ENCODE measurements at places on chromosomes 2 and 18. TPM values are rescaled to one million over a fixed set of nuclear protein-coding genes. Genes with fewer than 3 reads are reported as not detected.

DNA sequence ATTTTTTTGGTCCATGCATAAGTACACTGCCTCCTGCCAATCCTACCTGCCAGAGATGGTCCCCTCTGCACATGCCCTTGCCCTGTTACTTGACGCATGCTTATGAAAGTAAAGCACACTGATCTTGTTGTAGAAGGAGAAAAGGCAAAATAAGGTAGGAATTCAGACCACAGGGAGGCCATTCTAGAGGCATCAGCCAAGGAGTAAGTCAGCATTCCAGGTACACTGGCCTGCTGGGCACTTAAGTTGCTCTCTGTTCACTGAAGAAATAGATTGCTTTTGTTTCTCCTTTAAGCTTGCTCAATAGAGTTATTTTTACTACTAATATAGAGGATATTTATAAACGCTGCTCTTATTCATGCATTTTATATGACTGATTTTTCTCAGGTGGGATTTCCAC is 604.4 kb downstream of the TDRD15 start:
- DNase-seq, result no peak
- no peak overlapping the region for H3K4me3 ChIP-seq
- H3K36me3 ChIP-seq, result no peaks in the 10 kb centered on the region
- no peaks in the 10 kb centered on the region for H3K27me3 ChIP-seq
- no peaks in the 10 kb centered on the region for H3K4me1 ChIP-seq

DNA sequence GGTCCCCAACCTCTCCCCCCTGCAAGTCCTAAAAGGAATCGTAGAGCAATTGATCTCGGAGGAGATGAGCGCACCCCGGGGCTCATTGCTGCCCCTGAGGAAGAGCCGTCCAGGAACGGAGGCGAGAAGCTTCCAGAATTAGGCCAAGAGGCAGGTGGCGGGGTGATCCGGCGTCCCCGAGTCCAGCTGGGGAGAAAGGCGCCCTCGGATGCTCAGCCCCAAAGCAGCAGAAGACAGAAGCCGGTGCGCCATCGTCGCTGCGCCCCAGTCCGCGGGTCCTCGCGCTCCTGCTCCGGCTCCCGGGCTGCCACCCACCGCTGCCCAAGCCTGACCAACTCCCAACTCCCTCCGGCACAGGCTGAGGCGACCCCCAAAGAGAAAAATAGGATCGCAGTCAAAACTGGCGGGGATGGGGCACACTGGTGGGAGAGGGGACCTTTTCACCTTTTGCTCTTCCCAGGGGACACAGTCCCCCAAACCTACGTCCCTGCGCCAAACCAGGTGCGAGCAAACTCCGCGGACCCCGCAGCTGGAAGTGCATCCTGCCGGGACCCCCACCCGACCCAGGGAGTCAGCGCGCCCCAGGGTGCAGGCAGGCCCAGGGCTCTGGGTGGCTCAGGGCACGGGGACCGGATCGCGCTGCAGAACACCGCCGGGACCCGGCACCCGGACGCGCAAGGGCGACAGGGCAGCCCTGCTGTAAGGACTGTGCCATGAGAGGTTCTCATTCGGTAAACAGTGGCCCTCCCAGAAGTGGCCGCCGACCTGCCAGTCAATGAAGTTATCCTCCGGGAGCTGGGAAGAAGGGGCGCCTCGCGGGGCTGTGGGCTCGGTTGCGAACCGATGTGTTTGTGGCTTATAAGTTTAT is 8.4 kb upstream of the MEIS1 start:
- DNase-seq, result no peak
- H3K4me1 ChIP-seq, result no peaks in the 10 kb centered on the region
- no peak overlapping the region for H3K4me3 ChIP-seq
- H3K36me3 ChIP-seq, result no peaks in the 10 kb centered on the region
- peaks cover 44% of the 10 kb centered on the region for H3K27me3 ChIP-seq
- H3K27ac ChIP-seq, result no peak overlapping the region

Gene TAF1B
- total RNA-seq, result 32.6 TPM

DNA sequence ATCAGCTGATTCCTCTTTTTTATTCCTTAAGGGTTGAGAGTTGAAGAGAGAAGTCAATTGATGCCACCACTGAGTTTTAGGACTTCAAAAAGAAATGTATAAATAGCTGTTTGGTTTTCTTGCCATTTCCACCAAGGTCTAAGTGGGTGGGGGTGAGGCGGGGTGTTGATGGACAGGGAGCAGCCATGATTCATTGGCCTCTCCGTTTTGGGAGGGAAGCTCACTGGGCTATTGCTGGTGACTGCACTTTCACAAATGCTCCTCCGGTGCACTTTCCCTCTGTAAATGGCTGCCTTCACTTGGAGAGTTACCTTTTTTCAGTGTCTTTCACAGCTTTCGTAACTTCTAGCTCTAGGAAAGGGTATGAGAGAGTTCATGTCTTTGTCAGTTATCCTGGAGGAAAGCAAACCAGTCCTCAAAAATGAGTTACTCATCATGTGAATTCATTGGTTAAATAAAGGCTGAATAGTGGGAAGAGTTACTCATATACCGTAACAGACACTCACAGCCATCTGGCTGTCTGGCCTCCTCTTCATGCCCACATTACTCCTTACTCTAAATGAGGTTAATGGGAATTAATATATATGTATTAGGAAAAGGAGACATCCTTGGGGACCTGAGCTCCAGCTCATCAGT is 17.4 kb upstream of the CTAGE1 start:
- no peaks in the 10 kb centered on the region for H3K36me3 ChIP-seq
- no peak overlapping the region for H3K4me3 ChIP-seq
- no peaks in the 10 kb centered on the region for H3K27me3 ChIP-seq
- no peak for DNase-seq

Gene CETN1
- not detected for total RNA-seq

Gene ZAP70
- 160 TPM for total RNA-seq

All from activated CD4-positive, alpha-beta memory T cell treated with anti-CD3 and anti-CD28 coated beads for 36 hours (primary cell).